ENCODE measurements at places on chromosomes 11 and 22.

GRCh38 chr11:70688142-70688541 is 289.8 kb downstream of the CTTN start:
- no peak for DNase-seq

DNA sequence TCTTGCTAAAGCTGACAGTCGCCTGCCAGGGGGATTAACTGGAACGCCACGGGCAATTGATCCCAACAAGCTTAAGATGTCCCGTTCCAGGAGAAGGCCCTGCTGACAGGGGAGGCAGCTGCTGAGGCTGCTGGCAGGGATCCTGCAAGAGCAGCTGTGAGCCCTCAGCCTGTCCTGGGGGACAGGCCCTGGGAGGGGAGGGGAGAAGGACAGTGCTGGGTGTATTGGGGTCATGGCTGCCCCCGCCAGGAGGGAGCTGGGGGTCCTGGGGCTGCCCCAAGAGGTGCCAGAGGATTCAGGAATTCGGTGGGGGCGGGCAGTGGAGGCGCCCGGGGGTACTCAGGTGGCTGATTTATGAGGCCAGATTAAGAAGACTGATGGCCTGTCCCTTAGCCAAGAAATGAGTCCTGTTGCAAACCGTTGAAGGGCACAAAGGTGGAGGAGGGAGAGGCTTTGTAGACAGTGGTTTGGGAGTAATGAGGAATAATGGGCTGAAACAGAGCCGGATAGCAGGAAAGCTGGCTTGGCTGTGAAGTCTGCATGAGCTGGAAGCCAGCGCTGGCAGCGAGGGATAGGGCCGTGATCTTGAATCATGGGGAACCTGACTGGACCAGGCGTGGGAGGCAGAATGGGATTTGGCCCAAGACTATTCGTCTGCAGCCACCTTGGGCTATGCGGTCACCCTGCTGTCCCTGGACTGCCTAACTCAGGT is 133.5 kb downstream of the CACNA1I start:
- DNase-seq: no peak

DNA sequence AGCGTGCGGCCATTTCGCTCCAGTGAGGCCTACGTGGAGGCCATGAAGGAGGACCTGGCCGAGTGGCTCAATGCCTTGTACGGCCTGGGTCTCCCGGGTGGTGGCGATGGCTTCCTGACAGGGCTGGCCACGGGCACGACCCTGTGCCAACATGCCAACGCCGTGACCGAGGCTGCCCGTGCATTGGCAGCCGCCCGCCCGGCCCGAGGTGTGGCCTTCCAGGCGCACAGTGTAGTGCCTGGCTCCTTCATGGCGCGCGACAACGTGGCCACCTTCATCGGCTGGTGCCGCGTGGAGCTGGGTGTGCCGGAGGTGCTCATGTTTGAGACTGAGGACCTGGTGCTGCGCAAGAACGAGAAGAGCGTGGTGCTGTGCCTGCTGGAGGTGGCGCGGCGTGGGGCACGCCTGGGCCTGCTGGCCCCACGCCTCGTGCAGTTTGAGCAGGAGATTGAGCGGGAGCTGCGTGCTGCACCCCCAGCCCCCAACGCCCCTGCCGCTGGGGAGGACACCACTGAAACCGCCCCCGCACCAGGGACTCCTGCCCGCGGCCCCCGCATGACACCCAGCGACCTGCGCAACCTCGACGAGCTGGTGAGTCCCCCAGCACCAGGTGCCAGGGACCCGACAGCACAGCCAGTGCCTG is 1.8 kb downstream of the GAS2L1 start:
- no peak for DNase-seq

GRCh38 chr11:126408496-126408895 is 53.0 kb downstream of the ST3GAL4 start:
- no peak for DNase-seq

DNA sequence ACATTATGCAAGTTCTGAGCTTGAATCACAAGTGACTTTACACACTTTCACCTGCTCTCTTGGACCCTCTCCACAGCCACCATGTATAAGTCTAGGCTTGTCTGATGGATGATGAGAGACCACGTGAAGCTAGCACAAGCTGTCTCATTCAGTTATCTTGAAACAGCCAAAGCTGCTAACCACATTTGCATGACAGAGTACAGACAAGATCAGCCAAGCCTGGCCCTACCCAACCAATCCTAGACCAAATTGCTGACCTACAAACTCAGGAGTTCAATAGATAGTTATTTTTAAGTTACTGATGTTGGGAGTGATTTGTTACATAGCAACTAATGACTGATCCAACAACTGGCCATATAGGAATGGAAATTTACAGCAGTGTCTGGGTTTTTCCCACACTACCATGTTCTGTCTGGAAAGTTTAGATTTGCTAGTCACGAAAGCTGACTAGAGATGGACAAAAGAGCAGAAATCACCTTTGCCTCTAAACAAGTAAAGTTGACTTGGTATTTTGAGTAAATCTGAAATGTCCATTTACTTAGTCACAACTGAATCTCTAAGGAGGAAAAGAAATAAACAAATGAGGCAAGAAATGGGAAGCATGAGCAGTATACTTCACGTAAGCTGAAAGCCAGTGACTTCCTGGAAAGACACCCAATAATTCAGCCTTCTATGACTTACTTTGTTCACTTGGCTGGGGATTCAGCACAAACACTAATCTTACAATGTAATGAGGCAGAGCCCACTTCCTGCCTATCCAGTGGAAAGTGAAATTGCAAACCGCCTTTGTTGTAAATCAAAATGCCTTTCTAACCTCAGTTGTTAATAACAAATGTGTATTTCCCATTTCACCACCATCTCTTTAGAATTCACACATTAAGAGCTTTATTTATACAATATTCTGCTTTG is 101.7 kb downstream of the FAM181B start:
- DNase-seq: no peak

DNA sequence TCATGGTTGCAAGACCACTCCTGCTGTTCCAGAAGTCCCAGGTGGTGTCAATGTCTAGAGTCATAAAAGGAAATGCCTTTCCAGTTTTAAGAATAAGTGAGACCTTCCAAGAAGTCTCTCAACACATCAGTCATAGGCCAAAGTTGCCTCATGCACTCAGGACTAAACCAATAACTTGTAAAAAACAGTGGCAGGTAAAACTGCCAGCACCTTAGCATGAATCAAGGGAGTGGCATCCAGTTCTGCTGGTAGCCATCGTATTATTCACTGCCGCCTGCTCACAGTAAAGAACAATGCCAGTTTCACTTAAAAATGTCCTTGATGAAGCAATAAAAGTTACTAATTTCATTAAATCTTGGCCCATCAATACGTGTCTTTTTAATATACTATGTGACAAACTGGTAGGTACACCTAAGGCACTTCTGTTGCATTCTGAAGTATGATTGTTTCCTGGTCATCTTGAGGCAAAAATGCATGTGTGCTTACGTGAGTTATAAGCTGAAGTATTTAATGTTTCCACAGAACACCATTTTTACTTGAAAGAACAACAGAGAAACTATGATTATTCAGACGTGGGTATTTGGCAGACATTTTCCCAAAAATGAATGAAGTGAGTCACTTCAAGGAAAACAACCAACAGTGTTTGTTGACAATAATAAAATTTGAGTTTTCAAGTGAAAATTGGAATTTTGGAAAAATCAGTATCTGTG is 125.2 kb upstream of the SNX19 start:
- no peak for DNase-seq

DNA sequence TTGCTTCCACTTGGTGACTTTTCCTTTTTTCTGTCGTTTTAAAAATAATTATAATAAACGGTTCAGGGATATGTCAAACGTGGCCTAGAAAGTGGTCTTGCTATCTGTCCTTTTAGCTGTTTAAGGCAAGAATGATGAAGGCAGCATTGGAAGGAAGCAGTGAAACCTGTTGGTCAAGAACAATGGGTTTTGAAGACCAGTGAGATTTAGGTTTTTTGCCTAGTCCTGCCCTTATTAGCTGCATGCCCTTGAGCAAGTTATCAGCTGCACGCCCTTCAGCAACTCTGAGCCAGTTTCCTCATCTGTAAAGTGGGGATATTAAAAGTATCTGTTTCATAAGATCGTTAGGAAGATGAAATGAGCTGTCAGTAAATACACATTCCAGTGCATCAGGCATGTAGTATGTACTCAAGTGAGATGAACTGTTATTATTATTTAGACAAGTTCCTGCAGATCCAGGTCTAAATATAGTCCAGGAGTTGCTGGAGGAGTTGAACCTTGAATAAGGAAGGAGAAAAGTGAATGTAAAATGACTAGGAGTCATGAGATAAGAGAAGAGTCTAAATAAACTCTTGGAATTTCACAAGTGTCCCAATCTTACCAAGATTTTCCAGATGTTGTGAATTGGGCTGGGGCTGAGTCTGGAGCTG is 90.8 kb upstream of the HSD17B12 start:
- no peak for DNase-seq

DNA sequence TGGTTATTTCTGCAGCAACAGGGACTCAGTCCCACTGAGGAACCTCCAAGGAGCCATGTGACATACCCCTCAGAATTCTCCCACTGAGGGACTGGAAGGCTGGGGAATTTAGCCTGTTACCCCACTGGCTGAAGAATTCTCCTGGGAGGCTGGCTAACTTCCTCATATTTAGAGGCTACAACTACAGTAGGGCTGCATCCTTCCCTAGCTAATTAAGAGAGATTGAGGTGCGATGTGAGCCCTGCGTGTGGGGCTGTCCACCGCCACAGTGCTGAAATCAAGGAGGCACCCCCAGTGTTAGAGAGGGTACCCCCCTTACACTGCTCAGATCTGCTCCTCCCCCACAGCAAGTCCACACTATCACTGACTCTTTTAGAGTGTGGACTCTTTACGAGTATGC is 21.1 kb downstream of the EIF3F start:
- no peak for DNase-seq

DNA sequence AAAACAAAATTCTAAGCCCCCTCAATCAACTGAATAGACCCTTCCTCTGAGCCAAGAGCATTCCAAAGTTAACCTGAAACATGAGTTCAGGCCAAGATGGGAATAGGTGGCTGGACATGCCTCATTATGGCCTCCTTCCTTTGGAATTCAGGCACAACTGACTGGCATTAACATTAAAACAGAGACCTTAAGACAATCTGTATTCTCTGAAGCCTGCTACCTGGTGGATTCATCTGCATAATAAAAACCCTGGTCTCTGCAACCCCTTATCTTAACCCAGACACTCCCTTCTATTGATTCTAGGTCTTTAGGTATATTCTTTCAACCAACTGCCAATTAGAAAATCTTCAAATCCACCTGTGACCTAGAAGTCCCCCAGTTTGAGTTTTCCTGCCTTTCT is 66.3 kb downstream of the JRKL start:
- no peak for DNase-seq

Data from activated CD4-positive, CD25-positive, alpha-beta regulatory T cell treated with anti-CD3 and anti-CD28 coated beads, Interleukin-2, amount 50 U/mL, for 72 hours (primary cell).